Renal cortex interstitium (tissue), 15 donors: ENCODE measurements at places on chromosomes 11 and 22. TPM values are rescaled to one million over a fixed set of nuclear protein-coding genes. Genes with fewer than 3 reads are reported as not detected.

The OR5AR1 gene
- not detected for polyA plus RNA-seq

The APOA5 gene
- not detected for polyA plus RNA-seq

The SPCS2 gene
- 218 TPM for polyA plus RNA-seq

The RHOD gene
- polyA plus RNA-seq, result 6.9 TPM

The OR8D4 gene
- polyA plus RNA-seq, result 0.05 TPM

The GNG3 gene
- polyA plus RNA-seq, result 1.4 TPM

The P4HA3 gene
- polyA plus RNA-seq, result 0.72 TPM

The DCDC1 gene
- 5.7 TPM for polyA plus RNA-seq

The LMF2 gene
- 56.0 TPM for polyA plus RNA-seq

The SLC25A45 gene
- 5.5 TPM for polyA plus RNA-seq

The ROBO4 gene
- 21.6 TPM for polyA plus RNA-seq

The PDE2A gene
- 17.9 TPM for polyA plus RNA-seq

The CNGA4 gene
- 0.42 TPM for polyA plus RNA-seq

The HBG1 gene
- polyA plus RNA-seq, result 877 TPM

The FAM181B gene
- polyA plus RNA-seq, result 3.8 TPM

The P2RY2 gene
- polyA plus RNA-seq, result 0.55 TPM

The OR56A1 gene
- polyA plus RNA-seq, result not detected

The UBE4A gene
- 43.1 TPM for polyA plus RNA-seq
